ENCODE measurements at places on chromosomes 12 and 14. TPM values are rescaled to one million over a fixed set of nuclear protein-coding genes. Genes with fewer than 3 reads are reported as not detected.

DNA sequence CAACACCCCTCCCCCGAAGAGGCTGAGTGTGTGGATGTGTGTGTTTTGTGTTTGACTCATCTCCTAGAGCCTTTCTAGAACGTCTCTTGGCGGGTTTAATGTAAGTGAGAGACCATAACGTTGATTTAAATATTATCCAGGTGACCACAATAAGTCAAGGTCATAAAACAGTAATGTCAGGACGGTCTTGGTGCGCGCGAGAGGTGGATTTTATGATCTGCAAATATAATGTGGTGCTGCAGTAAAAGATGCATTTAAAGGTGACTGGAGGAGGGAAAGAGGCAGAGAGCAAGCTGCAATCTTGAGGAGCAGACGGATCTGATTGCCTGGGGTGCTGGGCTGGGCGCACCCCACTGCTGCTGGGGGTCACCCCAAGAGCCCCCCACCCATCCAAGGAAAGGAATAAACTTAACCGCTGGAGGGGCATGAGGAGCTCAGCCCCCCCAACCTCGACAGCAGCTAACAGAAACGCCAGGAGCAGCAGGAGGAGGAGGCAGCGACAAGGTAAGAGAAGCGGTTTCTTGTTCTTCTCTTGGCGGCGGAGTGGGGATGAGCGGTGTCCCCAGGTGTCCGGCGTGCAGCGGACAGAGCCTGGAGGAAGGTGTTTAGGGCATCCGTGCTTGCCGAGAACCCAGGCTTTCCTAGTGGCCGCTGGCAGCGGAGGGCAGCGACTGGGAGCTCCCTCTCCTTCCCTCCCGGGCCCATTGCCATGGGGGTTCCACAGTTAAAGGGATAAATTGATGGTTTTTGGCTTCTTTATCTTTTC, 5.5 kb downstream of the HOXC10 start:
- DNase-seq: no peak

The HOXC4 gene
- 3.5 TPM for total RNA-seq

The RAPGEF3 gene
- 83.4 TPM for total RNA-seq

- DNase-seq: no peak
Measured at GRCh38 chr14:98446508-98446907, 825.5 kb downstream of the BCL11B start.

The CD4 gene
- 18.0 TPM for total RNA-seq

Data from ureter (tissue), 1 donor.